ENCODE measurements at places on chromosomes 2 and 18. TPM values are rescaled to one million over a fixed set of nuclear protein-coding genes. Genes with fewer than 3 reads are reported as not detected.

The UGT1A7 gene
- total RNA-seq = not detected

The NABP1 gene
- 63.2 TPM for total RNA-seq

The GRHL1 gene
- 1.1 TPM for total RNA-seq

The PROKR1 gene
- not detected for total RNA-seq

The ALK gene
- not detected for total RNA-seq

The CFAP65 gene
- 0.20 TPM for total RNA-seq

The MSGN1 gene
- total RNA-seq = not detected

The FAM110C gene
- not detected for total RNA-seq

The CCDC74B gene
- total RNA-seq = 2.2 TPM
